Activated effector memory CD4-positive, alpha-beta T cell treated with anti-CD3 and anti-CD28 coated beads, Interleukin-2, amount 50 U/mL, for 16 hours (primary cell): ENCODE measurements at places on chromosomes 3 and 15.

GRCh38 chr3:177224414-177224813, 27.1 kb upstream of the TBL1XR1 start:
- no peak for DNase-seq

- no peak for DNase-seq
Observed at GRCh38 chr3:194612221-194612620, 21.0 kb downstream of the TMEM44 start.

DNA sequence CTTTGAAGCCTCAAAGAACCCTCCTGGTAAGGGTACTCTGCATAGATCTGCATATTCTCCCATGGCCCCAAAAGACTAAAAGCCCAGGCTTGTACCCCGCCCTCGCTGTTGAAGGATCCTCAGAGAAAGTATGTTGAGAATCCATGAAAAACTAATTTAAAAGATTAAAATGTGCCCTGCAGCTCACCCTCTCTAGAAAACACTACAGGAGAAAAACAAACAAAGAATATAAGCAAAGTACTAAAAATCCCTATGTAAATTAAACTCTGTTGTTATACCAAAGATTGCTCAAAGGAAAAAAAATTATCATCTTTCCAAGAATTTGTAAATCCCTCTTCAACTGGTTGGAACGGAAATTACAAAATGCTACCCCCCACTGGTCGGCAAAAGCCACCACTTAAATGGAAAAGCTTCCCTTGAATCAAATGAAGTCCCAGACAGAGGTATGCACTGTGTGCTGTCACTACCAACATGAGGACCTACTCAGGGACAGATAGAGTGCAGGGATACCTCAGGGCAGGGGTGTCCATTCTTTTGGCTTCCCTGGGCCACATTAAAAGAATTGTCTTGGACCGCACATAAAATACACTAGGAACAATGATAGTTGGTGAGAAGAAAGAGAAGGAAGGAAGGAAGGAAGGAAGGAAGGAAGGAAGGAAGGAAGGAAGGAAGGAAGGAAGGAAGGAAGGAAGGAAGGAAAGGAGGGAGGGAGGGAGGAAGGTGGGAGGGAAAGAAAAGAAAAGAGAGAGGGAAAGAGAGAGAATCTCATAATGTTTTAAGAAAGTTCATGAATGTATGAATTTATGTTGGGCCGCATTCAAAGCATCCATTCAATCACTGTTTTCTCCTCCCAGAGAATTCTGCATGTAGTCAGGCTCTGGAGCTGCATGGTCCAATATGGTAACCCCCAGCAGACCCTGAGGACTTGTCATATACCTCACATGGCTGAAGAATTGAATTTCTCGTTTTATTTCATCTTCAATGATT, 88.1 kb downstream of the MAGI1 start:
- no peak for DNase-seq

- DNase-seq, result peak; percentile 16
Observed at GRCh38 chr3:14518893-14519292, 21.2 kb downstream of the GRIP2 start.

GRCh38 chr3:3027976-3028567, 82.1 kb downstream of the IL5RA start:
- no peak for DNase-seq

- peak; percentile 47 for DNase-seq
Observed at GRCh38 chr15:45197512-45197911, 9.7 kb upstream of the SHF start.

- DNase-seq, result no peak
Observed at GRCh38 chr3:32614956-32615355, 44.3 kb upstream of the DYNC1LI1 start.

DNA sequence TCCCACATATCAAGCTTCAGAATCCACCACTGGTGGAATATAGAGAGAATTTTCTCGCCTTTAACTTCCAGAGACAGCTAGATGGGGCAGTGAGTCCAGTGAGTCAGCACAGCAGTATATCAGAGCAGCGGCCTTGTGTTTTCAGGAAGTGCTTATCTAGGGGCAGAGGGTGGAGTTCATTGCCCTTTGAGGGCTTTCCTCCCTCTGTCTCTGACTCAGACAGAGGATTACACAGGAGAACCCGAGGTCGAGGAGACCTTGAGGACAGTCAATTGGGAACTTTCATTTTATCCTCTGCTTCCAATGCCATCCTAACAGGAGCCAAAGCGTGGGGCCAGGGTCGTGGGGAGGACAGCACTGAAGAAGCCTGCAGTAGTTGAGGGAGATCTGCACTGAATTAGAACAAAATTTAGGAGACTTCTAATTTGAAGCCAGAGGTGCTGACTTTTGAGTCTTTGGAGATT, 109.6 kb upstream of the UMPS start:
- DNase-seq, result peak; percentile 68

DNA sequence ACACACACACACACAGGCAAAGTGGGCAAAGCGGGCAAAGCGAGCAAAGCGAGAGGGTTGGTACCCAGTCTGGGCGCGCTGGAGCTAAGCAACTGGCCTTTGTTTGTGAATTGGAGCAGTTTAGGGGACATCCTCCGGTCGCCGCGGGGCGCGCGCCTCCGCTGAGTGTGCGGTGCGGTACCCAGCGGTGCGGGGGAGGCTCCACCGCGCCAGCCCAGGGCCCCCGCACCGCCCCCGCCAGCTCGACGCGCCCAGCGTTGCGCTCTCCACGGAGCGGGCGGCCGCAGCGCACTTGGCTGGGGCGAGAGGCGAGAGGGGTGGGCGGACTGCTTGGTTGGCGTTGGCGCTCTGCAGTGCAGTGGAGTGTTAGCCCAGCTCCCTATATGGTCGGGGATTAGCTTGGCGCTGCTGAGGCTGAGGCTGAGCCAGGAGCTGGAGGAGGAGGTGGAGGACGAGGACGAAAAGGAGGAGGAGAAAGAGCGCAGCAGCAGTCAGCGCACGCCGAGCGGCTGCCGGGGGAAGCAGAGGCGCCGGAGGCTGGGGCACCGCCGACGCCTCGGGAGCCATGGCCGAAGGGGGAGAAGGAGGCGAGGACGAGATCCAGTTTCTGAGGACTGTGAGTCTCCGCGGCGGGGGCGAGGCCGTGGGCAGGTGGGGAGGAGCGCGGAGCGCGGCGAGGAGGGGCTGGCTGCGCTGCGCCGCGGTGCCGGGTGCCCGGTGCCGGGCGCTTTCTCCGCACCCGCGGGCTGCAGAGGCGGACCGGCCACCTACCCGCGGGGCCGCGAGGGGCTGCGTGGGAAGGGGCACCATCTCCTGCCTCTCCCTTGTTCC, at the start of gene RYR3:
Gene RYR3, plus strand, starts transcription at position 487 of the 831 bp plus-strand sequence. Its CDS starts 79 bp downstream, at position 566.
- DNase-seq, result no peak

DNA sequence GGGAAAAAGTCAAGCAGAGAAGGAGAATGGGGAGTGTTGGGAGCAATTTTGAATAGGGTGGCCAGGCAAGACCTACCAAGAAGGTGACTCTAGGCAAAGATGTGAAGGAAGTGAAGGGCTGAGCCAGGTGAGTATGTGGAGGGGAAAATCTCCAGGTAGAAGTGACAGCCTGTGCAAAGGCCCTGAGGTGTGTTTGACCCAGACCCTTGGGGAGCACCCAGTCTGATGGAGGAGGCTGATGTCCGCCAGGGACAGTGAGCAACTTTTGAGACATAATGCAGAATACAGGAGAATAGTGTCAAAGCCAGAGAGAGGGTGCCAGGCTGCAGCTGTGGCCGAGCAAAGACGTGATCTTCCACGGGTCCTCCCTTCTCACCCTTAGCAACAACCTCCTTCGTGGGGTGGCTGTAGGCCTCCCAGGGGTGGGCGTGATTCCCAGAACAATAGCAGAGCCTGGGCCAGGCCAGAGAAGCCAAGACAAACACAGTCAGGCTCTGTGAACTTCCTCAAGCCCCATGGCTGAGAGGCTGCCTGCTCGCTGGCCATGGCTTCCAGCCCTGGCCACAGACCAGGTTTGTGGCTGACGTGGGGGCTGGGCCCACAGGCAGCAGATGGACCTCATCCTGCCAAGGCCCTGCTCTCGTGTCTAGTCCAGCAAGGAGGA, 58.1 kb downstream of the SLC6A6 start:
- no peak for DNase-seq

DNA sequence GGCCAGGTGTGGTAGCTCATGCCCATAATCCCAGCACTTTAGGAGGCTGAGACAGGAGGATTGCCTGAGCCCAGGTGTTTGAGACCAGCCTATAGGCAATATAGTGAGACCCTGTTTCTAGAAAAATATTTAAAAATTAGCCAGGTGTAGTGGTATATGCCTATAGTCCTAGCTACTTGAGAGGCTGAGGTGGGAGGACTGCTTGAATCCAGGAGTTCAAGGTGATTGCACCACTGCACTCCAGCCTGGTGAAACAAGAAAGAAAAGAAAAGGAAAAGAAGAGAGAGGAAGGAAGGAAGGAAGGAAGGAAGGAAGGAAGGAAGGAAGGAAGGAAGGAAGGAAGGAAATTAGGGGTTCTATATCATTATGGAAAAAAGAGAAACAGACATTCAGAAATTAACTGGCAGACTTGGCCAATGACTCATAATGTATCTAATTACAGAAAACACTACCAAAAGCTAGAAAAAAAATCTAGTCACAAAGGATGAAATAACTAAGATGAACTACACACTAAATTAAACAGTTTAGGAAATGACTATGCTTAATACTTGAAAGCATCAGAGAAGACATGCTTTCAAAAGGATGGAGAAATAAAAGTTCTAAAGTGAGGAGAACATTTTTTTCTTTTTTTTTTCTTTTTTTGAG, 45.4 kb upstream of the TERB2 start:
- DNase-seq, result no peak

GRCh38 chr15:29449136-29449535, 179.5 kb upstream of the NSMCE3 start:
- DNase-seq, result no peak

DNA sequence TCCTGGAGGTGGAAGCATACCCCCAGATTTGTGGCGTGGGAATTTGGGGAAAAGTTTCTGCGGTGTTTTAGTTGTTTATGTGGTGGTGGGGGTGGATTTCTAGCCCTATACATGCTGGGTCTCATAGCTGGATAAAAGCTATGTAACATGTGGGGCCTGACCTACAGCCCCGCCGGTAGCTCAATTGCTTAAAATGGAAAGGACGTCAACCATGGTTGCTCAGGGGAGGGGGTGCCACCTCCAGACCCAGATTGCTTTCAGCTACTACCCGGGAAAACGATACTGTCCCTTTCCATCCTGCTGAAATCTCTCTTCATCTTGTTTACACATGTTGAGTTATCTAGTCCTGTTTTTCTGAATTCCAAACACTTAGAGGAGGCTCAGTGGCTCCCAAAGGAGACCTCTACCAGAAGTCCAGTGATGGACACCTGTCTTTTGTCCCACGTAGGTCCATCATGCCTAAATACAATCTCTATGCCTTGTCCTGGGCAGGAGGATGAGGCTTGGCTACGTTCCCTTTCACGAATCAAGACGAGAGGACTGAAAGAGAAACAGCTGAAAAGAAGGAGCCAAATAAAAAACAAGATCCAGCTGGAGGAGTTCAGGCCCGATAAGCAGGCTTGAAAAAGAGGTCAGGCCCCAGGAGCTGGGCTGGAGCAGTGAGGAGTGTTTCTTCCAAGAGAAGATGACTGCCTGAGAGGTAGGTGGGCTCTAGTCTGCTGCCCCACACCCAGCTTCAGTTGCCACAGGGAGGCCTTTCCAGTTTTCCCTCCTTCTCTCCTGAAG, 72.1 kb upstream of the TPRG1 start:
- DNase-seq, result no peak

DNA sequence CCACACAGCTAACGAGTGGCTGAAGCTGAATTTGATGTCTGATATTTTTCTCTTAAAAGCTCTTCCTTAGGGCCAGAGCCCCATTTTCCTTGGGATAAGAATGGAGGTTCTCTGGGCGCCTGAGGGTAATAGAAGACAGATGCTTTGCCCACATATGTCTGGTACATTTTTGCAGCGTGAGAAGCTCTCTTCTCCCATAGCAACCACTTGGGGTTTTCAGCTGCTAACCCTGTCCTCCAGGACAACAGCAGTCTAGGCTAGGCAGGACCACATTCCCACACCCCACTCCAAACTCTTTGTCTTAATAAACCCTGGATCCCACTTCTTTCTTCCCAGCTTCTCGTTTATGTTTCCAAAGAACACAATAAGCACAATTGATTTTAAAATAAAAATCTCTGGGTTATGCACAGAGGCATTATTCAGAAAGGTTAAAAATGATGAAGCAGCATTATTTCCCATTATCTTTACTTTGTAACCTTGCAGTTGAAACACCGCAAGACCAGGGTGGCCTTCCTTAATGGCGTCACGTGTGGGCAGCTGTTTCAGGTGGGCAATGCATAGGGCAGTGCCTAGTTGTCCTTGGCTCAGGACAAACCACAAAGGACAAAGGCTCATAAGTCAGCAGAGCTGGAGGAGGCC, 56.5 kb upstream of the NTRK3 start:
- DNase-seq, result no peak

DNA sequence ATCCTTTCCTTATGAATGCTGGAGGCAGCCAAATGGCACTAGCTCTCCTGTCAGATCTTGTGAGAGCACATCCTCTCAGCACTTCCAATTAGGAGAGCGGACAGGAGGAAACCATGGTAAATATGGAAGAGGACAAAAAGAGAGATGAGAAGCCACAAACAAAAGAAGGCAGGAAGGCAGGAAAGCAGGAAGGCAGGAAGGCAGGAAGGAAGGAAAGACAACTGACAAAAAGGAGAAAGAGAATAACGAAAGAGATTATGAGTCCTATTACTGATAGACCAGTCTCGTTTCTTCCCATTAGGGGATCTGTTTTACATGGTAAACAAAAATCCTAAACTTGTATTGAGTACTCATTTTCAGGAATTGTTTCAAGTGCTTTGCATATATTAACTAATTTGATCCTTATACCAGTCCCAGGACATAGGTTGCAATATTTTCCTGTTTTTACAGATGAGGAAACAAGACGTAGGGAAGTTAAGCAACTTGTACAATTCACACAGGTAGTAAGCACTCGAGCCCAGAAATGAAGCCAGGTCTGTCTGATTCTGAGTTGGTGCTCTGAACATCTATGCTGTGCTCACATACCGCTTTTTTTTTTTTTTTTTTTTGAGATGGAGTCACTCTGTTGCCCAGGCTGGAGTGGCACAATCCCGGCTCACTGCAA, 4.2 kb downstream of the BCL2A1 start:
- no peak for DNase-seq

DNA sequence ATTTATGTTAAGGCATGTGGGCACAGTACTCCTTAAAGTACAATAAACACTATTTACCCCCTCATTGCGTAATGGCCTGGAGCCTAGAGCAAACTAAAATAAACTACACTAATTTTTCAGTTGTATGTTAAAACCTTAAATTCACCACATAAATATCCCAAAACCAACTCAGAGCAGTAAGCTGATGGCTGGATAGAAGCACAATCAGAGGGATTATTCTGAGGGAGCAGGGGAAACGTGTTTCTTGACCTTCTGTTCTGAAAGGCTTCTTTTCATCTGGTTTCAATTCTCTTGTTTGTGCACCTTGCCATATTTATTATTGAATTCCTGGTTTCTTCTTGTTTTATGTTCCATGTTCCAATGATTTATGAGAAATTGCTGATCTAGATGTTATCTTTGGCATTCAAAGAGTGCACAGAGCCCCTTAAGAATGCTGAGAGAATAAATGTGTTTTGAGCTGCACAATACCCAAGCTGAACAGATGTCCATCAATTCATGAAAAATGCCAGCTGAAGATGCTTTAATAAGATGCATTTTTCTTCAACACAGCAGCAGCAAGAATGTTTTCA, 29.6 kb downstream of the RPL22L1 start:
- no peak for DNase-seq

- DNase-seq, result no peak
Observed at GRCh38 chr15:66170042-66170441, 83.5 kb downstream of the MEGF11 start.

- DNase-seq, result no peak
Observed at GRCh38 chr3:11995120-11995519, 9.1 kb upstream of the SYN2 start.

- no peak for DNase-seq
Observed at GRCh38 chr15:57468486-57468885, 92.2 kb downstream of the CGNL1 start.
